Transverse colon (tissue), 4 donors: ENCODE measurements at places on chromosomes 13 and 19. TPM values are rescaled to one million over a fixed set of nuclear protein-coding genes. Genes with fewer than 3 reads are reported as not detected.

Gene OR10H1
- not detected for total RNA-seq

GRCh38 chr13:27177852-27178251 is 6.2 kb upstream of the USP12 start:
- no peak for DNase-seq
- H3K27me3 ChIP-seq: no peaks in the 10 kb centered on the region
- H3K27ac ChIP-seq: no peak overlapping the region
- no peaks in the 10 kb centered on the region for H3K36me3 ChIP-seq
- H3K4me1 ChIP-seq: no peaks in the 10 kb centered on the region

DNA sequence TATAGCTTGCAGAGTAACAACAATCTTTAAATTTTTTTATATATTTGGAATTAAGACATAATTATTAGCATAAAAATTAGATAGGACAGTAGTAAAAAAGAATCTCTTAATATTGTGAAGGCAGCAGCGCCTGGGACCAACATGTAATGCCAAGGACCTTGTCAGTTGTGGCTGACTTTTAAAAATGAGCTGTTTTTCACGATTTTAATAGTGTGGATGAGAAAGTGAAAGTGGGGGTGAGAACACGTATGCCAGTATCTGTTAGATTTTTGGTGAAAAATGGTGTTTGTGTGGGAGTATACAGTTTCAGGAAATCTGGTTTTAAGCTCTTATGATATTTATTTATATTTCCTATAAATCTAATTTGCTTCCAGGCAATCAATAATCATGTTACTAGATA is 125.2 kb downstream of the LMO7 start:
- H3K4me1 ChIP-seq: no peaks in the 10 kb centered on the region
- H3K27me3 ChIP-seq: no peaks in the 10 kb centered on the region
- peak overlapping the region; percentile 33 for H3K4me3 ChIP-seq
- H3K36me3 ChIP-seq: no peaks in the 10 kb centered on the region
- H3K27ac ChIP-seq: peak overlapping the region; percentile 85

GRCh38 chr13:29684441-29684840 is 89.0 kb upstream of the SLC7A1 start:
- no peak overlapping the region for H3K4me3 ChIP-seq
- H3K4me1 ChIP-seq: no peaks in the 10 kb centered on the region
- H3K36me3 ChIP-seq: no peaks in the 10 kb centered on the region
- no peaks in the 10 kb centered on the region for H3K27me3 ChIP-seq
- no peak overlapping the region for H3K27ac ChIP-seq
- DNase-seq: no peak

- H3K27me3 ChIP-seq: no peaks in the 10 kb centered on the region
- no peaks in the 10 kb centered on the region for H3K4me1 ChIP-seq
- no peaks in the 10 kb centered on the region for H3K36me3 ChIP-seq
- no peak for DNase-seq
- no peak overlapping the region for H3K27ac ChIP-seq
- no peak overlapping the region for H3K4me3 ChIP-seq
Observed at GRCh38 chr13:71801781-71802180, 65.2 kb downstream of the DACH1 start.

DNA sequence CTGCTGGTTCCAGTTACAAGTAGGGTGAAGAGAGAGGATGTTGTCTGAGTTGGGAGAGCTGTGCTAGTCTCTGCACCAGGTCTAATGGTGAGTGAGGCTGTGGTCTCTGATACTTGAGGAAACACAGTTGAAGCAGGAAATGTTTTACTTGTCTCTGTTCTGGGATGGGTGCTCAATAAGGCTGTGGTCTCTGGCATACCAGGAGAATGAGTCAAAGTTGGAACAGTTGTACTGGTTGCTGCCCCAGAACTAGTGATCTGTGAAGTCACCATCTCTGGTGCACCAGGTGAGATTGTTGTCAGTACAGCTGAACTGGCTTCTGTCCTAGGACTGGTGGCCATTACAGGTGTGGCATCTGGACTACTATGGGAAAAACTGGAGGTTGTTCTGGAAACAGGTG is 74.7 kb downstream of the MUC16 start:
- H3K4me3 ChIP-seq: no peak overlapping the region
- H3K36me3 ChIP-seq: no peaks in the 10 kb centered on the region
- H3K27me3 ChIP-seq: no peaks in the 10 kb centered on the region

DNA sequence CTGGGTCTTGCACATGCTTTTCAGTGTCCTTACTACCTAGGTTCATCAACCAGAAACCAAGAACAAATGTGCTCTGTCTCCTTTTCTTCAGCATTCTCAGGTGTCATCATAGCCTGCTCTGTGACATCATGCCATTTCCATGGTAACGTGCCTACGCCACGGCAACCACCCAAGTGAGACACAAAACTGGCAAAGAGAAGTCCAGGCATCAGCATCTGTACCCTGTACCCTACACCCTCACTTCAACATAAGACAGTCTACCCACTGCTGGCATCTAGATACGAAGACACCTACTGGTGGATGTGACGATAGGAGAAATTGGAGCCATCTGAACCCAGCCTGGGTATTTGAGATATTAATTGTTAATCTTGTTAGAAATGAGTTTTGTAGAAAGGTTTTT is 13.3 kb downstream of the ZC3H4 start:
- no peaks in the 10 kb centered on the region for H3K27me3 ChIP-seq
- H3K4me1 ChIP-seq: peaks cover 51% of the 10 kb centered on the region
- DNase-seq: no peak

DNA sequence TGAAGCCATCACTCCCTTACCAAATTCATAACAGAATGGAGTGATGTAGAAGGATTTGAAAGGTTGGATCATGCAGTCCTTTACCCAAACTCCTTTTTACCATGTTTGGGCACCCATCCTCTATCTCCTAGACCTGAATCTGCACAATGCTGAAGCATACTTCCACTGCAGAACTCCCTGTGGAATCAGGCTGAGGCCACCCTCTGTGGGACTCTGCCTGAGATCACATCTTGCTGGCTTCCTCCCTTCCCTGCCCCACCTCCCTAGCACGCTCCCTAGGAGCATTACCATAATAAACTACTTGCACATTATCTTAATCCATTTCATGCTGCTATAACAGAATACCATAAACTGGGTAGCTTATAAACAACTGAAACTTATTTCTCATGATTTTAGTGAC is 68.4 kb upstream of the VSTM2B start:
- no peaks in the 10 kb centered on the region for H3K27me3 ChIP-seq
- no peak overlapping the region for H3K27ac ChIP-seq
- H3K36me3 ChIP-seq: no peaks in the 10 kb centered on the region
- H3K4me1 ChIP-seq: no peaks in the 10 kb centered on the region
- no peak overlapping the region for H3K4me3 ChIP-seq

- DNase-seq: no peak
- H3K4me1 ChIP-seq: no peaks in the 10 kb centered on the region
- no peaks in the 10 kb centered on the region for H3K27me3 ChIP-seq
- H3K4me3 ChIP-seq: no peak overlapping the region
Observed at GRCh38 chr13:63288576-63288975, 1872.9 kb upstream of the PCDH20 start.

GRCh38 chr19:42469311-42470235 is 26.8 kb upstream of the CXCL17 start:
- H3K27ac ChIP-seq: no peak overlapping the region
- H3K36me3 ChIP-seq: no peaks in the 10 kb centered on the region
- DNase-seq: no peak
- H3K4me1 ChIP-seq: peaks cover 28% of the 10 kb centered on the region
- H3K27me3 ChIP-seq: no peaks in the 10 kb centered on the region

DNA sequence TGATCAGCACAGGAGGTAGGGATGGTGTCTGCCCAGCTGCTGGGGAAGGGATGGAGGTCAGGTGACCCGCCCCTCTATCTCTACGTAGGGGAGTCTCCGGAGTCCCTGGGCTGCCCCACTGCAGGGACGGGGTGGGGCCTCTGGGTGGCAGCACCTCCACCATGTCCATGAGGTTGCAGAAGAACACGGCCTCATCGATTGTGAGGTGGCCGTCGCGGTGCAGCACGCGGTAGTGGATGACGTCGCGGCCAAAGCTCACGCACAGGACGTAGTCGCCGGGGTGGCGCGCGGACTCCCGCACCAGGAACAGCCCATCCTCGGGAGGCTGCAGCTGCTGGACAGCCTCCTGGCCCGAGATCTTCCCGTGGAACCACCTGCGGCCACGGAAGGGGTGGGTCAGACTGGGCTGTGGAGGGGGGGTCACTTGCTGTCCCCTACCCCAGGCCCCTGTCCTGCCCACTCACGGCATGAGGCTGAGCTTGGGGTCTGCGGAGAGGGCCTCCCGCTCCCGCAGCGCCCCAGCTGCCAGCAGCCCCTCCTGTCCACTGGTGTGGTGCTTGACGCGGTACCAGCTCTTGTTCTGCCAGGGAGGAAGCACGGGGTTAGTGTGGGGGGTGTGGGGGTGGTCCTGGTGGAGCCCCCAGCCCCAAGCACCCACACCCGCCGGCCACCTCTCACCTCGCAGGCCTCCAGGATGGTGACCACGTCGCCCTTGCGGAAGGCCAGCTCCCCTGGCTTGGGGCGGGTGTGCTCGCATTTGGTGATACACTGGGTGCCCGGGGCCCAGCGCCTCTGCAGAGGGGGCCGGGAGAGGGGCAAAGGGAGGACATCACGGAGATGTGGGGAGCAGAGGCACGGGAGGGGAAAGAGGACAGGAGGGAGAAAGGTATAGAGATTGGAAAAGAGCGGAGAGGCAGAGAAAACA is 2.3 kb downstream of the MATK start:
- H3K36me3 ChIP-seq: no peaks in the 10 kb centered on the region
- no peak for DNase-seq
- H3K4me1 ChIP-seq: peaks cover 8% of the 10 kb centered on the region
- H3K4me3 ChIP-seq: no peak overlapping the region
- no peak overlapping the region for H3K27ac ChIP-seq

DNA sequence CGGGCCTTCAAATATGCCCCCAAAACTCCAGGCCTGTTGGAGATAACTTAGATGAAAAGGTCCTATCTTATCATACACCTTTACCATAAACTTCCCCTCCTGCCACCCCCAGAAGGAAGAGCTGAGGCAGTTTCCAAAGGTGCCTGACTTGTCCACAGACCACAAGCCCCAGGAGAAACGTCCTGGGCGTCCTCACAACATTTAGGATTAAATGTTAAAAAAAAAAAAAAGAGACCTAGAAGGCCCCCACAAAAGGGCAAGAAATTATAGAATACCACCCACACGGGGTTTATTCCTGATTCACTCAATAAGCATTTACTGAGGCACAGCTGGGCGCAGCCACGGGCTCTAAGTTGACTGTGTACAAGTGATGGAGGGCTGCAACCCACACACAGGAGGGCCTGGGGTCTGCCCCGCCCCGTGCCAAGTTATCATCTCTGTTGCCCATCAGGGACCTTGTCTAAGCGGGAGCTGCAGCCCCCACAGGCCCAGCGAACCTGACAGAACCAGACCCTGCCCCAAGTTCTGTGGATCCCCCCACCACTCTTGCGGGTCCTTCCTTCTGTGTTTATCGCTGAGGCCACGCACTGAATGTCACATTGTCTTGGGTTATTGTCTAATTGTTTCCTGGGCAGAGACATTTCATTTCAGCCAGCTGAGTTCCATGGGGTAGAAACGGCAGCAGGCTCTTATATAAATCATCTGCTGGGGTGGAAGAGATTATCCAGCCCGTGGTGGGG is 83.0 kb upstream of the TM9SF2 start:
- DNase-seq: no peak
- no peaks in the 10 kb centered on the region for H3K27me3 ChIP-seq
- H3K36me3 ChIP-seq: no peaks in the 10 kb centered on the region
- H3K27ac ChIP-seq: no peak overlapping the region

GRCh38 chr13:31775686-31776085 is 36.4 kb downstream of the RXFP2 start:
- H3K27me3 ChIP-seq: no peaks in the 10 kb centered on the region
- H3K27ac ChIP-seq: no peak overlapping the region
- no peaks in the 10 kb centered on the region for H3K36me3 ChIP-seq
- no peak for DNase-seq
- no peak overlapping the region for H3K4me3 ChIP-seq

DNA sequence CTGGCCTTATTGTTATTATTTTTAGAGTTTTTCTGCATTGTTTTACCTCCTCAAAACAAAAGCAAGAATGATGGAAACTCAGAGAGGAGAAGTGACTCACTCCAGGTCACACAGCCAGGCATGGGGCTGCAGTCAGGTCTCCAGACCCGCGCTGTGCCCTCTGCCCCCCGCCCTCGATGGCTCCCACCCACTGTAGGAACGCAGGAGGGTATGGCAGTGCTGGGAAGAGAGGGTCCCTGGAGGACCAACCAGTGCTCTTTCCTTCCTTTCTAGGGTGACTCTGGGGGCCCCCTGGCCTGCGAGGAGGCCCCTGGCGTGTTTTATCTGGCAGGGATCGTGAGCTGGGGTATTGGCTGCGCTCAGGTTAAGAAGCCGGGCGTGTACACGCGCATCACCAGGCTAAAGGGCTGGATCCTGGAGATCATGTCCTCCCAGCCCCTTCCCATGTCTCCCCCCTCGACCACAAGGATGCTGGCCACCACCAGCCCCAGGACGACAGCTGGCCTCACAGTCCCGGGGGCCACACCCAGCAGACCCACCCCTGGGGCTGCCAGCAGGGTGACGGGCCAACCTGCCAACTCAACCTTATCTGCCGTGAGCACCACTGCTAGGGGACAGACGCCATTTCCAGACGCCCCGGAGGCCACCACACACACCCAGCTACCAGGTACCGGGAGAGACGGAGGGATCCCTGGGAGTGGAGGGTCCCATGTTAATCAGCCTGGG is 5.6 kb downstream of the TIMM13 start:
- H3K36me3 ChIP-seq: no peaks in the 10 kb centered on the region
- H3K4me1 ChIP-seq: peaks cover 10% of the 10 kb centered on the region
- H3K4me3 ChIP-seq: no peak overlapping the region
- no peak for DNase-seq

DNA sequence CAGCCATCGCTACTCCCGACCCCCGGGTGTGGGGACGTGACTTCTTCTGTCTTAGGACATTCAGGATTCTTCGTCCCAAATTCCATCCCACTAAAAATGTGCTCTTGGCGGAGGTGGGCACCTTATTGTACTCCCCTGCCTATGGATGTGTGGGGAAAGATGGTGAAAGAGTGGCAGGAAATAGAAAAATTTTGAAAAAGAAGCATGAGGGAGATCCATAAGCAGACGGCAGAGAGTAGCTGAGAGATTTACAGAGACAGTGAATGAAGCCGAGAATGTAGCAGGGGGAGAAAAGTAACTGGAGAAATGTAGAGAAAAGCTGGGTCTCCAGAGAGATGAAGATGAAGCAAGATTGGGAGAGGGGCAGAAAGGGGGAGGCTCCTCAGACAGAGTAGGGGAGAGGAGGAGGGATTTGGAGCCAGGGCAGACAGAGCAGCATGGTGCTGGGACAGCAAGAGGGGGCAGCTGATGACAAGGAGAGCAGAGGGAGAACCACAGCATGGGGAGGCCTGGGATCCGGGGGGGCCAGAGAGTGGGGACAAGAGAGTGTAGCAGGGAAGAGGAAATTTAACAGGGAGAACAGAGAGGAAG is 843 bp downstream of the ZNF610 start:
- peak overlapping the region; percentile 82 for H3K4me3 ChIP-seq
- peak overlapping the region; percentile 72 for H3K27ac ChIP-seq
- no peak for DNase-seq
- no peaks in the 10 kb centered on the region for H3K27me3 ChIP-seq
- peaks cover 6% of the 10 kb centered on the region for H3K4me1 ChIP-seq
- no peaks in the 10 kb centered on the region for H3K36me3 ChIP-seq

- no peak for DNase-seq
- H3K4me1 ChIP-seq: no peaks in the 10 kb centered on the region
- no peaks in the 10 kb centered on the region for H3K36me3 ChIP-seq
- no peak overlapping the region for H3K27ac ChIP-seq
- peaks cover 12% of the 10 kb centered on the region for H3K27me3 ChIP-seq
Observed at GRCh38 chr19:29266603-29267002, 53.7 kb upstream of the UQCRFS1 start.
